ENCODE measurements at places on chromosomes 13 and 19.

GRCh38 chr19:30552593-30552992, 180.4 kb downstream of the ZNF536 start:
- no peak for DNase-seq

- peak; percentile 9 for DNase-seq
Measured at GRCh38 chr13:45718063-45718462, 15.9 kb downstream of the CBY2 start.

DNA sequence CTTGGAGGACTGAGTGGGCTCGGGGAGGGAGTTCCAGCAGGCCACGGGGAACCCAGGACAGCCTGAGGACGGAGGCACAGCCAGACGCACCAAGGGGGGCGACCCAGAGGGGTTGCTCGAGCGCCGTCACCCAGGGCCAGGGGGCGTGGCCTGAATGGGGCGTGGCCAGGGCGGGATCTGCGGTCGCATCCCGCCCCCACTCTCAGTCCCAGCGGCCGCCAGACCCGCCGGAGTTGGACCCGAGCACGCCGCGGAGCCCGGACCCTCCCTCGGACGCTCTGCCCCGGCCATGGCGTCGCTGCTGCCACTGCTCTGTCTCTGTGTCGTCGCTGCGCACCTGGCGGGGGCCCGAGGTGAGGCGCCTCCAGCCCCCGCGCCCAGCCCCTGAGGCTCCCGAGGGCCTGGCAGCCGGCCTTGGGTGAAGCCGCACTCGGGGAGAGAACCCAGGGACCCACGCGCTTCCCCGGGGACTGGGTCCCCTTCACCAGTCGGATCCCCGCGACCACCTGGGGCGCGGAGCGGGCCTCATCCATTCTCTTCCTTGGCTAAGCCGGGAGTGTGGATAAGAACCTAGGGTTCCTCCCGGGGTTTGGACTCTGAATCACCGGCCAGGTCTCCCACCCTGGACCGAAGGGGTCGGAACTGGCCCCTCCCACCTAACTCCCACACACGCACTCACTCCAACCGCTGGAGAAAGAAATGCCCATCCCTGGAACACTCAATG, at the start of gene CILP2:
CILP2 (plus strand) TSS at position 205 of the 724 bp plus-strand sequence; CDS start at position 290, 85 bp downstream.
- DNase-seq = no peak

DNA sequence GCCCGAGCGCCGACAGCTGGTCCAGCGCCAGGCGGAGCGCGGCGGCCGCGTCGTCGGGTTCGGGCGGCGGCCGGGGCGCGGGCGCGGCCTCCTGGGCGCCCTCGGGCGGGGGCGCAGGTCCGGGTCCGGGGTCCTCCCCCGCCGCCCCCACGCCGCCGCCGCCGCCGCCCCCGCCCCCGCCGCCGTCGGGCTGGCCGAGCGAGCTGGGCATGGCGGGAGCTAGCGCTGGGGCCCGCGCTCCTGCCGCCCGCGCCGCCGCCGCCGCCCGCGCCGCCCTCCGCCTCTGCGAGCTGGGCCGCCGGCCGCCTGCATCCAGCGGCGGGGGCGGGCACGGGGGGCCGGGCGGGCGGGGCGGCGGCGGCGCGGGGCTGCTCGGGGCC, 287 bp downstream of the MEX3D start:
- no peak for DNase-seq

GRCh38 chr19:48899781-48900476, at the start of gene NUCB1:
NUCB1 (plus strand) TSS chr19:48900312; CDS start chr19:48900797, 485 bp downstream.
- DNase-seq = peak; percentile 99

- no peak for DNase-seq
Measured at GRCh38 chr13:45168555-45168930, 32.3 kb downstream of the KCTD4 start.

DNA sequence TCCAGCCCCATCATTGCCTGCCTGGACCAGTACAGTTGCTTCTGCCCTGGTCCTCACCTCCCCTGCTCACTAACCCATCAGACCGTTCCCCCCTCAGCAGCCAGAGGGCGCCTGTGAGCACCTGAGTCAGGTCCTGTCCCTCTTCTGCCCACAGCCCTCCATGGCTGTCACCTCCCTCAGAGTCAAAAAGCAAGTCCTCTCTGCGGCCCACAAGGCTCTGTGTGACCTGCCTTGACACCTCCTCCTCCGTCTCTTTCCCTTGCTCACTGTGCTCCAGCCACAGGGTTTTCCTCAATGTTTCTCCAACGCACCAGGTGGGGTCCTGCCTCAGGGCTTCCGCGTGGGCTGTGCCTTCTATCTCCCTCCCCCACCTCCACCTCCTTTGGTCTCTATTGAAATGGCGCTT, 29.4 kb upstream of the PTPRS start:
- peak; percentile 33 for DNase-seq

GRCh38 chr19:4524808-4525562, 6.7 kb upstream of the PLIN4 start:
- DNase-seq = peak; percentile 43

DNA sequence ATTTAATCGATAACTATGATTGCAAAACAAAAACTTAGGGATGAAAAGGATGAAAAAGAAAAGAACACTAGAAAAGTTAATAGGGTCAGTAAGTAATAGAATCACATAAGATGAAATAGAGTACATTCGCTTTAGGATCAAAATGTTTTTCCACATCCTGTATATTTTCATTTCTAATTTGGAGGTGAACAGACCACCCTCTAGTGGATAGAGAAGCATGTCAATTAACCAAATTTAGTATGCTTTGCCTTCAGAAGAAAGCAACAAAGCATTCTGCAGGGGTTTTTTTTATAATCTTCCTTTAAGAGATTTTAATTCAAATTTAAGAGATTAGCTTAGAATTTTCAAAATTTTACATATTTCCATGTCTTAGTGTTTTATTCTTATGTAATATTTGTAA, 611.0 kb upstream of the SGCG start:
- DNase-seq = no peak
